ENCODE measurements at places on chromosomes 3 and 15.
A peak's percentile ranks its signal among the peaks of the same experiment; 100 is the strongest.

DNA sequence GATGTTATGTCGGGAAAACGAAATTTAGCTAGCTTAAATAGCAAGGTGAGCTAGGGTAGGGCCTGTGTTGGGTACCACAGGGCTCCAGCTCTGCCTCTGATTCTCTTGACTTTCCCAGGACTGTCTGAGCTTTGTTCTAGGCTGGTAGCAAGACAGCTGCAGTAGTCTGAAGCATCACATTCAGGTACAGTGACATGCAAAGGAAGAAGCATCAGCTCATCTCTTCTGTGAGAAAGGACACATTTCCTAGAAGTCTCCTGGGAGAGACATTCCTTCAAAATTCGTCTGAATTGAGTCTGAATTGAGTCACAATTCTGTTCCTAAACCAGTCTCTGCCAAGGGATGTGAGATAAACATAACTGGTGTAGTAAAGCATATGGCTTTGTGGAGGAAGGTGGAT, 8.5 kb upstream of the UBXN7 start:
- no peak for DNase-seq

DNA sequence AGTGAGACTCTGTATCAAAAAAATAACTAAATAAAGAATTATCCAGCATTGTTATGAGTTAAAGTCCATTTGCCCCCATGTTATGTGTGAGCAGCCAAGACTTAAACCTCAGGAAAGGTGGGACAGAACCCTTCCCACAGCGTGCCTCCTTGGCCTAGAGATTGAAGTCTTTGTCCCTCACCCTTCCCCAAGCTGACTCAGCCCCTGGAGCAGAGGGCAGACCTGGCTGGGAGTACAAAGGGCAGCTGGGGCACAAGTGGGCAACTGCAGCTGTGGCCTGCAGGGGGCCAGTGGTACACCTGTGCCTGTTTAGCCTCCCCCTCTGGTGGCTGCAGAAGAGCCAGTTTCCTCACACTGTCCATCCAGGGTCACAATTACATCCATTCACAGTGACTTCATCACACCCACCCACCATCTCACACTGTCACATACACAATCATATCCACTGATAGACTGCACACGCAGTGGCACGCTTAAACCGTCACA, 940 bp upstream of the ACY1 start:
- peak; percentile 73 for DNase-seq

- DNase-seq: no peak
Observed at GRCh38 chr3:97232393-97233034, 418.1 kb downstream of the EPHA6 start.

DNA sequence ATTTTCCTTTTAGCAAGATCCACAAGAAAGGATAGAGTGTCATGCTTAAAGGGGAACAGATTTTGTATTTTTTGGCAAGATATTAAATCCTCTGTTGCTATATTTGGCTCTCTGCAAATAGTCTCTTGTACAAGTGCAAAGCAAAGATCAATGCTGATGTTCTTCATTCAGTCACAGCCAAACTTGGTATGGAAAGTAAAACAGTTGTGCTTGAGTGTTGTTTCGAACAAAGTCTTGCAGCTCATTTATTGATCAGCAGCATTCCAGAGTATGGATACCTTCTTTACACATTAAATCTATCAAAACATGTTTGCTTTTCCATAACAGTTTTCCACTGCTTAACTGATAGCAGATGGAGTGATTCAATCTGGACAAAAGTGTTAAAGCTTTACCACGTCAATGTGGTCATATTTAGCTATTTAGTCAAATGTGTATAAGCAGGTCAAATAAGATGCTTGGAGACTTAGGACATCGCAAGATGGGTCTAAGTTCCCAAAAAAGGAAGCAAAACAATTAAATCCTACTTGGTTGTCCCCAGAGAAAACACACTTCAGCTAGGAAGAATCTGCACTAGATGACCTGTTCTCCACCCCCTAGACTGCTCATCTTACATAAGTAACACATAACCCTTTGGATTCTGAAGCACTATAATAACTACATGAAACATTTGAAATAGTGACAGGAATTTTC, 52.4 kb downstream of the VGLL3 start:
- DNase-seq: no peak

- DNase-seq: no peak
Observed at GRCh38 chr3:35707904-35708303, 68.6 kb downstream of the ARPP21 start.

DNA sequence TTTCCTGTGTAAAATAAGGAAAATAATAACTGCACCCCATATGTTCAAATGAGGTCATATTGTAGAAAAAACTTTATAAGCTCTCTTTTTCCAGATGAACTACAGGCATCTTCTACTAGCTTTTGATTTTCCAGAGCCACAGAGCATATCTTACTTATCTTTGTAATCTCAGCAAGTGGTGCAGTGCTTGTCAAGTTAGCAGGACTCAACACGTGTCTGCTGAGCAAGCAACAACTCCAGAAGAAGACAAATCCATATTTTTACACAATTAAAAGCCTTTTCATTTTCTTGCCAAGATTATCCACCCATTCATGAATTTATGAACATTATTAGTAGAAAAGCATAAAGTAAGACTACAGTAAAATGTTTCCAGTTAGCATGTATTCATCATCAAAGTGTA, 14.4 kb upstream of the TSC22D2 start:
- no peak for DNase-seq

Data from GM12891 (cell line).